Islet precursor cell (in vitro differentiated cells): ENCODE measurements at places on chromosomes 3 and 15.

- DNase-seq: no peak
Observed at GRCh38 chr15:61921093-61921492, 139.2 kb downstream of the VPS13C start.

- DNase-seq: no peak
Observed at GRCh38 chr3:162367429-162368260, 871.0 kb downstream of the OTOL1 start.

GRCh38 chr3:157921811-157922210, 184.4 kb downstream of the SHOX2 start:
- no peak for DNase-seq

DNA sequence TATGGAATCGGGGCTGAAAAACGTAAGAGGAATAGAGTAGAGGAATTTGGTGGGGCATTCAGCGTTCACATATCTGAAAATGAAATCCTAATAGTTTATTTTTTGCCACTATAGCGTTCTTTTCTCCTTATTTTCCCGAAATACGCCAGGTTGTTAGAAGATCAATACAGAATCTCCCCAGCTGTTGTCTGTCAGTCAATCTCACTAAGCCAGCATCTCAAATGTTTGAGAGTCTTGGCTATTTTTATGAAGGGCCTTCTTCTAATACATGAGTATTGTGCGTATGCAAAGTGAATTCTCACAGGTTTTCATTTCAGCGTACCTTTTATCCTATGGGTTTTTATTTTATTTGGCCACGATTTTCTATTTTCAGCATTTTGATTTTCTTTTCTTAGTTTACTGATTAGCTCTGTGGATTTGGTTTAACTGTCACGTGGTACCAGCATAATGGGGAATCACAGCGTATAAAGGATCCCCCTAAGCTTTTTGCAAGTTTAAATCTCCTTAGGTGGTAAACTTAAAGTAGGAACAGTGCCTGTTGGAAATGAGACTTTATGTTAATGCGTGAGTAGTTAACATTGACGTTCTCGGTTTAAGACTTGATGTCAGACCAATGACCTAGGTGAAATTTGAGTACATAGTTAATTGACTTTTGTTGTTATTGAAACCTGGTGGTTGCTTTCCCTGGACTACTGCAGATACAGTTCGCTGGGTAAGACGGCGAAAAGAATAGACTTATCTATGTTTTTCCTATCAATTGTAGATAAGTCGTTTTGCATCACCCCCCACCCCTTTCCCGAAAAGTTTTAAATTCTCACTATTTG, 1.3 kb downstream of the FXR1 start:
- DNase-seq: no peak

- no peak for DNase-seq
Observed at GRCh38 chr15:41936649-41937567, 35.4 kb downstream of the EHD4 start.

- DNase-seq: no peak
Observed at GRCh38 chr3:114538211-114538610, 244.4 kb downstream of the TIGIT start.

- DNase-seq: peak; percentile 93
Observed at GRCh38 chr15:38714309-38715072, 149.9 kb upstream of the RASGRP1 start.

GRCh38 chr15:79078003-79078402, 12.6 kb downstream of the RASGRF1 start:
- DNase-seq: no peak

DNA sequence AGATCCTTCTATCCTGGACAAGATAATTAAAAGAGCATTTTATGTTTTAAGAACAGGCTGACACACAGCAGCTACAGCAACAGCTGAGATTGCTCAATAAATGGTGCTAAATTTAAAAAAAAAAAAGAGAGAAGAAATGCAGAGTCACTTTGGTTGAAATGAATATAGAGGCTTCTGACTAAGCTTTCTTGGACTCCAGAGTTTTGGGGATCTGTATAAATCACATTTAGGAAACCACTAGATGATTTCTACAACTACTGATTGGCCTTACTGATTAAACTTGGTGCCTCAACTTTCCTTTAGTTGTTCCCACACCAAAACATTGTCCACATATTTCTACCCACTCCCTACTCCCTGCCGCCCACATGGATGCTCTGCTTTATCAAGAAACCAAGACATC, 132.9 kb upstream of the ZBTB20 start:
- no peak for DNase-seq

GRCh38 chr3:133713347-133713746, 32.8 kb upstream of the TF start:
- peak; percentile 23 for DNase-seq

DNA sequence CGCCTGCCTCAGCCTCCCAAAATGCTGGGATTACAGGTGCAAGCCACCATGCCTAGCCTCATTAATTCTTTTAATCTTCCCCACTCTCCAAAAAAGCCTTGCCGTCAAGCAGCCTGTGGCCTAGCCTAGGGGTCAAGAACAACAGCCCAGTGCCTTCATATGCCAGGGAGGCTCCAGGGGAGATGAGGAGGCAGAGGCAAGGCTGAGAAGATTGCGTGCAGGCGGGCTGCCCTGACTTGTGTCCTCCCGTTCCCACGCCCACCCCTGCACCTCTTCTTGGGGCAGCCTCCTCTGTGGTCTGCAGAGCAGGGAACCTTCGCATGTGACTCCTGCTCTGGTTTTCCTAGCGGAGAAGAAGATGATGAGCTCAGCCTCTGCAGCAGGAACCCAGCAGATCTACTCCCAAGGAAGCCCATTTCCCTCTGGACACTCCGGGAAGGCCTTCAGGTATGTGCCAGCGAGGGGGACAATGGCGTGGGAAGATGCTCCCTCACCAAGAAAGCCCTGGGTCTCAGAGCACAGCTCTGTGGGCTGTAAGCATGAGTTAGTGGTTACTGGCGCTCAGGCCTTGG, 118.5 kb upstream of the ABHD17C start:
- DNase-seq: peak; percentile 8

DNA sequence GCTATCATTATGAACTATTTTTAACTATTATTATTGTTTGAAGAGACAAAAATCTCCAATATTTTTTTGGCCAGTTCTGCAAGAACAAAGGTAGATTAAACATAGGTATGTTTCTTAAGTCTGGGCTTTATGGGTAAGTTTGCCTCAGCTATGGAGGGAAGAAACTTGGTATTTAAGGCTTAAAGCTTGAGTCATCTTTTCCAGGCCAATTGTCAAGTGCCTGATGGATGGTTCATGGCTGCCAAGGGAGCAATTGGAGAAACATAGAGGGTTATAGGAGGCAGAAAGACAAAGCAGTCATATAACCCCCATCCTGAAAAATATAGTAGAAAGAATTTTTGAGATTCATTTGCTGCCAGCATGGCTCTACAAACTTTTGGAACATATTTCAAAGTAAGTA, 7.2 kb upstream of the STAC start:
- no peak for DNase-seq

- no peak for DNase-seq
Observed at GRCh38 chr3:73611176-73611575, 13.6 kb downstream of the PDZRN3 start.

DNA sequence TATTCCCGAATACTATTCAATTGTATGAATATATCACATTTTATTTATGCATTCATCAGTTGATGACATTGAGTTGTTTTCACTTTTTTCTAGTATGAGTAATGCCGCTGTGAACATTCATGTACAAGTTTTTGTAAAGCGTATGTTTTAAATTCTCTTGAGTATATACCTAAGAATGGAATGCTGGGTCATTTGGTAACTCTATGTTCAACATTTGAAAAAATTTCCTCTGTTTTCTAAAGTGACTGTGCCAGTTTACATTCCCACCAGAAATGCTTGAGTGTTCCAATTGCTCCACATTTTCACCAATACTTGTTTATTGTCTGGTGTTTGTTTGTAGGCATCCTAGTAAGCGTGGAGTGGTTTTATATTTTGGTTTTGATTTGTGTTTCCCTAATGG, 144.5 kb downstream of the EPHA6 start:
- no peak for DNase-seq

- DNase-seq: no peak
Observed at GRCh38 chr3:128620268-128620691, 30.3 kb downstream of the RPN1 start.

DNA sequence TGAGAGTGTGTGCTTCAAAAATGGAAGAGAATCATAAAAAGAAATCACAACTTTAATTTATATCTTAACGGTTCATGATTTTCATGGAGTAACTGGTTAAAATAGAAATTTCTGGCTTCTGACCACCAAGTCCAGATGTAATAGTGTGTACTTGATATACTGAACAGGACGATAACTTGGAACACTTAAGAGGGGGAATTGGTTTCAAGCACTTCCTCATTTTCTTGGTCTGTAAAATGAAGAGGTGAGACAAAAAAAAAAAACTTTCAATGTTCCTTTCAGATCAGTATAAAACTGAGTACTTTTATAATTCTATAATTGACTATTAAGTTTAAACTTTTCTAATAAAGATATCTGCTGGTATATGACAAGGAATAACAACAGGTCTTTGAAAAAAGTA, 64.0 kb upstream of the TRA2B start:
- DNase-seq: no peak

- DNase-seq: no peak
Observed at GRCh38 chr3:78459796-78460195, 1308.0 kb downstream of the ROBO1 start.

- DNase-seq: no peak
Observed at GRCh38 chr3:160185751-160186150, 39.5 kb upstream of the C3orf80 start.

DNA sequence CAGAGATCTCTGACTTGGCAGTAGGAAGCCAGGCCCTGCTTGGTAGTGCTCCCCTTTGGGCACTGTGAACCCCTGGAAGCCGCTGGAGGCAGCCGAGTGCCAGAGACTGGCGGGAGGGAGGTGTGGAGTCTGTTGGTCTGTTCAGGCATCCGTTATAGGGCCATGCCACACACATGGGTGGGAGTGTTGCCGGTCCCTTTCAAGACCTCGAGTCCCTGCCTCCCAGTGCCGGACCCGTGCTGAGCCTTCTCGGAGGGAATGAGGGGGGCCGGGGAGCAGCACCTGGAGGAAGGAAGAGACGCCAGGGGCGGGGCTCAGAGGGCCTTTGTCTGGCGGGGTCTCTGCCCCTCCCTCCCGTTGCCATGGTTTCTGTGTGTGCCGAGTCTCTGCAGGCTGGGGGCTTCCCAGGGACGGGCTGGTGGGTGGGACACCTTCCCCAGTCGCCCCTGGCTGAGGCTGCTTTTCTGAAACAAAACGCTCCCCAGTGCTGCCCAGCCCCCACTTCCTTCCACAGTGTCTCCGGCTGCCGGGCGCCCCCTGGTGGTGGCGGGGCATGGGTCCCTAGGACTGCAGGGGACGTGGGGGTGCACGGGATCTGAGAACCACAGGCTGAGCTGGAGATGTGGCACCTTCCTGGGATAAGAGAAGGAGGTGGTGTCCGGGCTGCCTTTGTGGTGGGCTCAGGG, 10.0 kb downstream of the GNAI2 start:
- DNase-seq: peak; percentile 92

GRCh38 chr3:32575451-32576113, 4.9 kb upstream of the DYNC1LI1 start:
- DNase-seq: no peak

DNA sequence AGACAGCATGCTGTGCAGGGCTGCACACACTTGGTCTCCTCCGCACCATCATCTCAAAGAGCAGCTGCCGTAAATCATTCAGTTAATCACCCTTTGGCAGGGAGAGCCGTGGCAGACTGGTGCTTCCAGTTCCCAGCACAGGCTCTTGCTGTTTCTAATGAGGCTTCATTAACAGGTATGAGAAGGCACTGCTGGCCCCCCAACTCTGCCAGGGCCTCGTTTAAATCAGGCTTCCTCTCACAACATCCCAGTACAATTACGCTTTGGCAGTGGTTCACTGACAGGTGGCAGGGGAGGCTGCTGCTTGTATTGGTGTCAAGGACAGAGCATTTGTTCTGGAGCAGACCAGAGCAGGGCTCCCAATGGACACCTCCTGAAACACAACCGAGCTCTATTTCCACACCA, 77.1 kb downstream of the BFSP2 start:
- DNase-seq: peak; percentile 91

DNA sequence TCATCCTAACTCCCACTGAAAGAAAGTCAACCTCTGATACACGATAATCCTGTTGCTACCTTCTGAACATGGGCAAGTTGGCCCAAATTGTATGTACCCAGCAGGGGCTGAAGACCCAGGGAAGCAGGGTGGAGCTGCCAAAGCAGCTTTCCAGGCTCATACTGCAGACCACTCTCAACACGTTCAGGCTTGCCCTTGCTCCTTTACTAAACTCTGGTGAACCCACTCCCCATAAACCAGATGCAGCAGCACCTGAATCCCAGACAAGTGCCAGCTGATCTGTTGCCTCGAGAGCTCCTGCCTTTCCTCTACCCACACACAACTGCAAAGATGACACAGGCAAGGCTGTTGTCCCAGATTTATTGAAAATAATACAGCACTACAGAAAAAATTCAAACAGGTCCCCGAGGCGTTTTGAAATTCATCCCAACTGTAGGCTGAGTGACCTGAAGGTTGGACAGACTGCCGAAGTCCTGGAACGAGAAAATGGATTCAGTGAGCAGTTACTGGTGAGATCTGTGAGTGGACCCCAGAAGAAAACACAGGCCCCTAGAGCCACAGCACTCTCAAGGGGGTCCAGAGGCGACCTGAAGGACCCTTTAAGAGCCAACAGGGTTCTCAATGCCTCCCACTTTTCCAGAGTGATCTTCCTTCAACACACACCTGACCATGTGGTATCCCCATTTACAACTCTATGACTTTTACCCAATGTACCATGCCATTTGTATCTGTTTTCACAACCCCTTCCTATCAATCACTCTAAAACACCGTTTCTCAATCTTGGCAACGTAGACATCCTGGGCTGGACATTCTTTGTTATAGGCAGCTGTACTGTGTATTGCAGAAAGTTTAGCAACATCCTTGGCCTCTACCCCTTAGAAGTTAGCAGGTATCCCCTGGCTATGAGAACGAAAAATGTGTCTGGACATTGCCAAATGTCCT, 3.6 kb downstream of the RPS17 start:
- peak; percentile 26 for DNase-seq

- DNase-seq: no peak
Observed at GRCh38 chr3:99504258-99504657, 134.1 kb upstream of the COL8A1 start.

DNA sequence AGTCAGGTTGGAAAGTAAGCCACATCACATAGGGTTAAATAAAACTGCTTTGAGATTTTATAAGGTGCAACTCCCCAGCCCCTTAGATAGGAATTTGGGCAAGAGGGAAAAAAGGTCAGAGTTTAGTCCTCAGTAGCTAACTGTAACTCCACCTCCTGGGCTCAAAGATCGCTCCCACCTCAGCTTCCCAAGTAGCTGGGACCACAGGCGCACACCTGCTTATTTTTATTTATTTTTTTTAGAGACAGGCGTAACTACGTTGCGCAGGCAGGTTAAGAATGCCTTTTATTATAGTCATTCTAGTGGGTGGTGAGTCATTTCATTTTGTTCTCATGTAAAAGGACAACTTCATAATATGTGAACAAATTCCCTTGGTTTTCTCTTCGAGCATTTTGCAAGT, 14.7 kb downstream of the TM2D3 start:
- no peak for DNase-seq

GRCh38 chr3:100072326-100073048, 41.8 kb downstream of the FILIP1L start:
- no peak for DNase-seq

GRCh38 chr15:99961011-99961441, 227.8 kb upstream of the LYSMD4 start:
- peak; percentile 73 for DNase-seq

GRCh38 chr3:150697646-150698045, 6.1 kb downstream of the ERICH6 start:
- no peak for DNase-seq

- DNase-seq: no peak
Observed at GRCh38 chr3:41848753-41849574, 112.9 kb downstream of the ULK4 start.

- DNase-seq: no peak
Observed at GRCh38 chr3:81789691-81790090, 28.2 kb upstream of the GBE1 start.
